Activated CD8-positive, alpha-beta T cell treated with anti-CD3 and anti-CD28 coated beads, Interleukin-2, amount 10 ng/mL, durations not matched to agents 7 days and 5 days (primary cell): ENCODE measurements at places on chromosomes 7 and 10.

- DNase-seq = no peak
These were observed 634.4 kb upstream of the POT1 start for GRCh38 chr7:125563964-125564529.

- no peak for DNase-seq
These were observed 59.3 kb downstream of the OAT start for GRCh38 chr10:124359336-124359832.

- no peak for DNase-seq
These were observed 232.2 kb downstream of the TMEM178B start for GRCh38 chr7:141306081-141306480.

- DNase-seq = no peak
These were observed 10.4 kb downstream of the C10orf105 start for GRCh38 chr10:71708897-71709882.

- DNase-seq = no peak
These were observed 397.7 kb upstream of the NFE2L3 start for GRCh38 chr7:25754333-25754732.

GRCh38 chr10:75123088-75123682 lies 11.7 kb downstream of the SAMD8 start:
- DNase-seq = no peak

GRCh38 chr7:2650451-2650850 lies 18.7 kb downstream of the TTYH3 start:
- DNase-seq = no peak

DNA sequence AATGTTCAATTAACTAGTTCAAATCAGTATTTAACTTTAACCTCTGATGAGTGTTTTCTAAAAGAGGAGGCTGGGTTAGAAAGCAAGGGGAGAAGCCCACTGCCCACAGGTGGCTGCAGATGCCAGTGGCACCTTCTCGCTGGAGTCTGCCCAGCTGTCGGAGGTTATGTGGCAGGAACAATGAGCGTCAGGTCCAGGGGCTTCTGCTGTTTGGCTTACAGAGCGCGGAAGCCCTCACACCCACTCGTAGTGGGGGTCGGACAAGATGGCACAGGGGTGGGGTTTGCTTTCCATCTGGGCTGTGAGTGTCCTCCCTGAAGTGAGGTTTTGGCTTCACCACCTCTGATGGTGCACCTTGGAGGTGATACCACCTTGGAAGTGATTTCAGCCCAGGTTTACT lies 8.5 kb downstream of the DYNC2I1 start:
- no peak for DNase-seq

GRCh38 chr10:47290338-47290737 lies 9.7 kb upstream of the GDF10 start:
- no peak for DNase-seq

DNA sequence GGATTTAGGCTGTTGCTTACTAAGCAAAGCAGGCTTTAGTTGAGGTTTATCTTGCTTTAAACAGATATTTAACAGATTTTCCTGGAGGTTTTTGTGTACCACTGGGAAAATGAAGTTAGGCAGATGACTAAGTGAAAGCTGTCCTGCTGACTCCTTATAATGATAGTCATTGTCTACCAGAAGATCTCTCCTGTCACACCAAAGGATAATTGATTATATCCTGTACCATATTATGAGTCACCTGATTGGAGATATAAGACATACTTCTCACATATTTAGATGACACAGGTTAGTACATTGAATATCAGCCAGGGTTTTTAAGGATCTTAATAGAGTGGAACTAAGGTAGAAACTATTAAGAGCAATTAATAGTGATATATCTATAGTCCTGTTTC lies 68.4 kb downstream of the PTEN start:
- DNase-seq = no peak

DNA sequence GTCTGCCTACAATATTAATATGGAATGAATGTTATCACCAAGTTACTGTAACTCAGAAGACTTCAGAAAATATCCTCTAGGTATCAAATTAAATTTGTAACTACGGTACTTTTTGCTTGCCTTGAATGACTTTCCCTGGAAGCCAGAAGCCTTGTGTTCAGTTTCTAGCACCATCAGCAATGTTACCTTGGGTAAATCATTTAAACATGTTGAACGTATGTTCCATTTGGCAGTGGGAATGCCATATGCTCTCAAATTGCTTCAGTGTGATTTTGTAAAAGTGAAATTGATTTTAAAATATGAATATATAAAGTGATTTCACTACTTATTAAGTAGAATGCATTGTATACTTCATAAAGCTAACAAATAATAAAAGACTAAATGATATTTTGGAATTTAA lies 11.2 kb downstream of the RPA3 start:
- no peak for DNase-seq

GRCh38 chr7:157177333-157177982 lies 38.7 kb downstream of the UBE3C start:
- DNase-seq = no peak

GRCh38 chr10:119517235-119518141 lies 25.0 kb downstream of the RGS10 start:
- peak; percentile 73 for DNase-seq

DNA sequence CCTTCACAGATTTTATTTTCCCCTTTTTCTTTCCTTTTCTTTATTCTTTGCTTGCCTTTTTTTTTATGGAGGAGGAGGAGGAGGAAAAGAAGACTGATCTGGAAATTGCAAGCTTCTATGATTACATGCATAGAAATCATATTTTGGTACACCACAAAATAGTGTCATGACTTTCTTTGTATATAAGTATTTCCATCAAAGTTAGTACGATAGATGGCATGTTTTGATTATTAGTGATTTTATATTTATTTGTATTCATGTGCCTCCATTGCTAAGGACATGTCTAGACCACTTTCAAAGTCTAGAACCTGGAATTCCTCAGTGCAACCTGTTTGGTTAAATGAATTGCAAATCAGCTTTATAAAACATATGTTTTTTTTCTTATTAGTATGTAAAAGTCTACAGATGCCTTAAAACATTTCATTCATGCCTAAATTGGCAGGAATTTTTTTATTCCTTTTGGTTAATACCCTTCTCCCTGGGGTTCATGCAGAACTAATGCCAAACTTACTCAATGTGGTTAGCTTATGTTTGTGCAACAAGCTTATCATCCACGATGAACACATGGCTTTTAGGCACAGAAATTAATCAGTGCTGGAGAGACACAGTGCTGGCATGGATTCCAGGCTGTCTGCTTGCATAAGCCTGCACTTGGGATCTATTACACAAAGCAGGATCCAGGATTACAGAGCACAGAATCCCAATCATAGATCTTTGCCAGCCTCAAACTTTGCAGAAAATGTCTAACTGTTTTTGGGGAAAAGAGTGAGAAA lies 213.1 kb downstream of the CHRM2 start:
- no peak for DNase-seq

- peak; percentile 28 for DNase-seq
These were observed 13.1 kb downstream of the TAS2R41 start for GRCh38 chr7:143490717-143491306.

DNA sequence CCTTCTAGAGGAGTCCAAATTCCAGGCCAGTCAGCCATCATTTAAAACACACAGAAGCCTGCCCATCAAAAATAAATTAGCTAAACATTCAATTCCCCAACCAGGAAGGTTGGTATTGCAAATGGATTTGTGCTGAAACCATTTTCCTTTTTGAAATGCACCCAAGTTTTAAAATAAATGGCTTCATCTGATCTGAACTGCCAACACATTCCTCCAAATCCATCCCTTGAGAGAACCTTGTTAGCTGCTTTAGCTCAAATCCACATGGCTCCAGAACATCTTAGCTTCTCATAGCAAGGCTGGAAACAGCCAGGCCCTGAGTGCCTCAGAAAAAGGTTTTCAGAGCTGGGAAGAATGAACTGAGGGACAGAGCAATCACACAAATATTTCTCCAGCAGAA lies 306.3 kb downstream of the FZD1 start:
- no peak for DNase-seq

DNA sequence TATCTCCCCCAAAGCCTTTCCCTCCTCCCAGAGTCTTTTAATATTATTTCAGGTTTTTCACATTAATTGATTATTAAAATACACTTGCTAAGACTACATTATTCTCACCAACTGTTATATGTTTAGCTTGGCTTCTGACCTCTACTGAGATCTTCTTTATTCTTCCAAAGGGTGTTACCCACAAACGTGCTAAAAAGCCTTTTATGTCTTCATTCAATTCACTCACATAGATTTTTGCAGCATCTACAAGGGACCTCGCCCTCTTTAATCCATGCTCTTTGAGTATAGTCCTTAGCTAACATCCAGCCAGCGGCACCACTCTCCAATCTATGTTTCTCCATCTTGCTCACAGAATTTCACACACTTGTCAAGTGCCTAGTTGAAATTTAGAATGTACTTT lies 115.9 kb downstream of the HIPK2 start:
- DNase-seq = no peak

- no peak for DNase-seq
These were observed 68.0 kb downstream of the GBF1 start for GRCh38 chr10:102313221-102313896.

DNA sequence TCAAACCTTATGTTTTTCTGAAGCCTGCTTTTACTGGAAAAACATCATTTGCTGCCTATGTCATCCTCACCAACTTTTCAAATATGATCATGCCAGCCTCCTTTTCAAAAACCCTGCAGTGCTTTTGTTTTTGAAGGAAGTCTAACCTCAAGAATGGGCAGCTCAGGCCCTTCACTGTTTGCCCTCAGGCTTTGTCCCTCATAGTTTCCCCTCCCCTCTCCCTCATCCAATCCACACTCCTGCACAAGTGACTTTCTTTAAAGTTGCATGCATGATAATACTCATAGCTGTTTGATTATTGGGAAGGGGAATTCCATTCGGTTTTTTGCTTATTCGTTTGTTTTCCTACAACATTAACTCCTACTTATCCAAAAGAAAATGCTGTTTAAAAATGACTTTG lies 219.4 kb downstream of the SEMA3E start:
- DNase-seq = no peak

GRCh38 chr10:34310234-34310633 lies 504.9 kb downstream of the PARD3 start:
- no peak for DNase-seq

DNA sequence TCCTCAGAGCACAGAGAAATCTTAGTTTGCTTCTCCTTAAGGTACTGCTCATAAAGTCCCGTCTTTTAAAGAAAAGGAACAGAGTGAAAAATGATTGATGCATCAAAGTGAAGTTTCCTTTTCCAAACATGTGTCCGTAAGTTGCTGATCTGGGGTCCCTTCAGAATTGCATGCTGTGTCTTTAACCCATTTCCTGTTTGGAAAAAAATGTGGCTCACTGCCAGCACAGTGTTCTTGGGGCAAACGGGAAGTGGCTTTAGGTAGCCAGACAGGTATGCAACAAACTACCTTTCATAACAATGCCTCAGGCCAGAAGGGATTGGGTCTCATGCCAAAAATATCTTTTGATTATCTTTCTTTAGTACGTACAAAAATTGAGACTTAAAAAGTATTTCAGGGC lies 50.9 kb downstream of the TFAM start:
- peak; percentile 48 for DNase-seq

DNA sequence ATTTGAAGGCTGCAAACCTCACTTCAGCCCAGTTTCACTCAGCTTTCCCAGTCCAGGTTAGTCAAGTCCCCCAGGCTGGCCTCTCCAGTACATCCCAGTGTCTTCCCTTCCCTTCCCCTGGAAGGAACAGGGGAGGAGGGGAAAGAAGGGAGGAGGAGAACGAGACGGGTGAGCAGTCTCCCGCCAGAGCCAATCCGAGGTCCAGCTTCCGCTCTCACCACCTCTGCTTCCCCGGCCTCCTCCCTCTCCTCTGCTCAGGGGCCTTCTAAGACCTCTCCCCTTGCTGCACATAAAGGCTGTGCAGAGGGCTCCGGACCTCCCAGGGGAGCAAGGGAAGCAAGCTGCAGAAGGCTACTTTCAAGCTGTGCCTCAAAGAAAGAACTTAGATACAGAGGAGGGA lies 4.1 kb downstream of the ATG9B start:
- no peak for DNase-seq

DNA sequence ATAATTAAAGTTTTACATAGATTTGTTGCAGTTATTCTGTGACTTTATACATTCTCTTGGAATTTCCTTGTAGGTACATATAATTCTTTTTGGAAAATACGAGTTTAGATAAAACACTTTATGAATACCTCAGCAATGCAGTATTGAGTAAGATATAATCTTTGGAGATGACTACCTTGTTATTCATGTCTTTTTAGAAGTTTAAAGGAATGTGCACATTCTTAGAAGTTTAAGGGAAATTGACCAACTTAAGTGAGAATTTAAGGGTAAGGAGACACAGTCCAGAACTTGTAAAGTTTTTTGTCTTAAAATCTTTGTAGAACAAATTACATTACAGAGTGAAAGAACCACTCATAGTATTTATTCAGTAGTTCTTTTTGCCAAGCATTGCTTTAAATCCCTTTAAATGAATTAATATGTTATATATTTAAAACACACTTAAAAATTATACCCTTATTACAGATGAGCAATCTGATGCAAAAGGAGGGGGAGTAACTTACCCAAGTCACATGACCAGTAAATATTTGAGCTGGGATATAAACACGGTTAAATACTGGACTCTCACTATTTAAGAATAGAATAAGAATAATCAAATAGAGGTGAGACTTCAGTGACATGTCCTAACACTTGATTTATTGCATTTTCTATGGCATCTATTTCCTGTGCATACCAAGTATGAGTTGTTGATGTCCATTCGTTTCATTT lies 139.5 kb upstream of the FERD3L start:
- DNase-seq = no peak

DNA sequence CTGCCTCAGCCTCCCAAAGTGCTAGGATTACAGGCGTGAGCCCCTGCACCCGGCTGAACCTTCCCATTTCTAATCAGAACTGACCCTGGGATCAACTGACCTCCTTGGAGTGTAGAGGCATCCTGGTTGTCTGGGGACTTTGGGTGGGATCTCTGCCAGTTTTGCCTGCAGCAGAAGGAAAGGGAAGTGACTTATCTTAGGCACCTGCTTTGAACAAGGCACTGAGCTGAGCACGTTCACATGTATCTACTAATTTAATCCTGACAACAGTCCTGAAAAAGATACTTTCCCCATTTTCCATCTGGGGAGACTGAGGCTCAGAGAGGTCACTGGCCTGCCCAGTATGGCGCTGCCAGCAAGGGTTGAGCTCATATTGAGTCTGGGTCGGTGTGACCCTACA lies 153.4 kb downstream of the CUX1 start:
- DNase-seq = no peak

DNA sequence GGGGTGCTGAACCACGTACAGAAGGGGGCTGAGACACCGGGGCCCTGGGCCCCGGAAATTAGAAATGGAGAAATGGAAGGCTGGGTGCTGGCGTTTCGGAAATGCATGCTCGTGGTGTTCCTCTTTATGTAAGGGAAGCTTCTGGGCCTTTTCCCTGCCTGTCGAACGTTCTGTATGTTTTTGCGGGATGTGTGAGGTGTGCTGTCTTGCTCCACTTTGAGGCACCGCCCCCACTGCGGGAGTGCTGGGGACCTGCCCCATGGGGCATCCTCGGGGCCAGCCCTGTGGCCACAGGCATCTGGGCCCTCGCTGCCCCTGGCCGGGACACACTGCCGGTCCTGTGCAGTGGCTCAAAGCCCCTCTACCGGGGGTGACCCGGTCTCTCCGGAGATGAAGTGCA lies 1.7 kb upstream of the VENTX start:
- DNase-seq = no peak
